ENCODE measurements at places on chromosomes 1 and 21. TPM values are rescaled to one million over a fixed set of nuclear protein-coding genes. Genes with fewer than 3 reads are reported as not detected.

- no peak for DNase-seq
Measured at GRCh38 chr1:182207300-182207699, 145.8 kb upstream of the ZNF648 start.

GRCh38 chr1:107690491-107690890, 274.5 kb downstream of the VAV3 start:
- DNase-seq = no peak

DNA sequence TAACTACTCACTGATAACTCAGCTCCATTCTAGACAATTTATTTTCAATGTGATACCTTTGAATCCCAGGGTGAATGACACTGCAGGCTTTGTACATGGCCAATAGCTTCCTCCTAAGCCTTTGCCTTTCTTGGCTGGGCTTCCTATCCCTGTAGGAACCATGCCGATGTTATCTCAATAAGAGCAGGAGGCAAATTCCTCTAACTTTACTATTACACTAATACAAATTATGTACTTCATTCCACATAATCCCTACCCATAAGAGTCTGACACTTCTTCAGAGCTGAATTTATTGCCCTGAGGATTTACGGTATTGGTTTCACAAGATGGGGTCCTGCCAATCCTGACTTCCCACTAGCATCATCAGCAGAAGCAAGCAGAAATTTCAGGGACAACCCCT, 14.0 kb downstream of the TGFBR3 start:
- no peak for DNase-seq

DNA sequence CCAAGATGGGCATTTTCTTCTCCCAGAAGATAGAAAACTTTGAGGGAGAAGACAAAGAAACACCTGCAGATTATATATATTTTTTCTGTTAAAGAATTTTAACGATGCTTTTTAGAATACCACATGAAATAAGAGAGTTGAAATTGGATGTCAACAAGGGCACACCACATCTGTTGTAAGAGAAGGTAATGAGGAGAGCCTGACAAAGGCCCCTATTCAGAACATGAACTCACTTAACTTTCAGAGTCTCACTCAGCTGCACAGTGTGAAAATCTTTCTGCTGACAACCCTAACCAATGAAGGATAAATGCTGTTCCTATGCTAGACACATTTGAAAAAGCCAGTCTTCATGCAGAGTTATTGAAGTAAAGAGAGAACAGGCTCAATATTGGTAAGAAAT, 7.3 kb downstream of the KRTAP22-2 start:
- no peak for DNase-seq

GRCh38 chr1:54815086-54815876, 14.2 kb upstream of the TTC22 start:
- DNase-seq = no peak

Gene RBP7
- 11.4 TPM for total RNA-seq

DNA sequence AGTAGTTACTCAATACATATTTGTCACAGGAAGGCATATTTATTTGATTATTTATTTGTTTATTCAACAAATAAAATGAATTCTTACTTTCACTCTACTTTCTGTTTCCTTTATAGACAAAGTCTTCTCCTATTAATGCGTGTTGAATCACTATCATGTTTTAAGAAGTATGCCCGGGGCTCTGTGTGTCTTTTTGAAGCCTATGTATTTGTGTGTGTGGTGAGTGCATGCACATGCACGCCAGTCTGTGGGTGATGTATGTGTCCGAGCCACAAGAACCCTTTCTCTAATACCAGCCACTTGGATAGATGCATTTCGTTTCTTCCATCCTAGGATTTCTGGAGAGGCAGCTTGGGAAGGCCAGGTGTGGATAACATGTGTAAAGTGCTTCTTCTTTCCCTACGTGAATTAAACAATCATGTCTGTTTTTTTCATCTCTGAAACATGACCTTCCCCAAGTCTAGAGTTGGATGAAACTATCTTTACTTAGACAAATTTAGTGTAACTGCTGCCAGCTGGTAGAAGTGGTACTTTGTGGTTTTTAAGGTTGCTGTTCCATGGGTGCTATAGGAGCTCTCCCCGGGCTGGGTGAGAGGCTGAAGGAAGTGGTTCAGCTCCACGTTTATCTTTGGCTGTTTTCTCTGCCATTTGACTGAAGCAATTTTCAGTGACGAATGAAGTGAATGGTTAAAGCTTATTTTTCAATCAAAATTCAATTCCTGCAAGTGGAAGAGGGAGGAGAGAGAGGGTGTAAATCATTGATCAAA, 46.8 kb upstream of the PPM1J start:
- DNase-seq = no peak

DNA sequence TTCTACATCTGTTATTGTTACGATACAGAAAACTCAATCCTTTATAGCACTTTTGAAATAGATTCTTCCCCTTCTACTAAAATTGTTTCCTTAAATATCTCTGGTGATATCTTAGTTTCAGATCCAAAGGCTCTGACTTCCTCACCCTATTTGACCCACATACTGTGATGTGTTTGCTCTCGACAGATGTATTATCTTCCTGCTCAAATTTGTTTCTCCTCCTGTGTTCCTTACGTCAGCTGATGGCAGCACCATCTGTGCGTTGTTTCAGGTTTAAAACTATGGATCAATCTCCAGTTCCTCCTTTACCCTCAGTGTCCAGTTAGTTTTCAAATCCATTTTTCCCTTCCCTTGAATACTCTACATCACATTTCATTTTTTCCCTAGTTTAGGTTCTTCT, 274.4 kb downstream of the RYR2 start:
- DNase-seq = no peak

Gene MCOLN2
- 0.99 TPM for total RNA-seq

GRCh38 chr1:219587401-219587800, 25.5 kb downstream of the ZC3H11B start:
- no peak for DNase-seq

Gene NGF
- 0.83 TPM for total RNA-seq

DNA sequence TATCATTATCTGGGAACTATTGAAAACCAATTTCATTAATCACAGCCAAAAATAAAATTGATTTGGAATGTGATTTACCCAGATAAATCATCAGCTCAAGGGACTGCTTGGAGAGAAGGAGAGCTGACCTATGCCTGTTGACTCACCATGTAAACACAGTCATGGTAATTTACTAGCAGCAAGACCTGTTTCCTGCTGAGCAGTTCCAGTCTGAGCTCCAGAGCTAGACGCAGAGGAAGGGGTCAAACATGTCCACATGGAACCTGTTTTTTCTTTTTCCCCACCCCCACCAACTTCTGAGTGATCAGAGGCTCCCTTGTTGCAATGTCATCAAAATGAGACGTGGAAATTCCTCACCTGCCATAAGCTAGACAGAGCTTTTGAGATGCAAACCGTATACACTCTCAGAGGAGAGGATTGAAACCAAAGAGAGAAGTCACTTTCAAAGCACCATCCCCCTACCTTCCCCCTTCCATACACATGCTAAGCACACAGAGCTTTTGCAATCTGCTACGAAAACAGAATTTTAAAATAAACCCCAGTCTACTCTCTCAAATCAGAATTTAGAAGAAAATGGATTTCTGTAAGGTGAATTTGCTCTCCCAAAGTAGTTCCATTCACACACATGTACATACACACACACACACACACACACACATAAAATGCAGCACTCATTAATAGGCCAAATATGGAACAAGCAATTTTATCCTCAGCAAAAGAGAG, 55.9 kb upstream of the PTGFRN start:
- DNase-seq = no peak

Gene NEK2
- total RNA-seq = 0.41 TPM

Gene GBP2
- total RNA-seq = 150 TPM

DNA sequence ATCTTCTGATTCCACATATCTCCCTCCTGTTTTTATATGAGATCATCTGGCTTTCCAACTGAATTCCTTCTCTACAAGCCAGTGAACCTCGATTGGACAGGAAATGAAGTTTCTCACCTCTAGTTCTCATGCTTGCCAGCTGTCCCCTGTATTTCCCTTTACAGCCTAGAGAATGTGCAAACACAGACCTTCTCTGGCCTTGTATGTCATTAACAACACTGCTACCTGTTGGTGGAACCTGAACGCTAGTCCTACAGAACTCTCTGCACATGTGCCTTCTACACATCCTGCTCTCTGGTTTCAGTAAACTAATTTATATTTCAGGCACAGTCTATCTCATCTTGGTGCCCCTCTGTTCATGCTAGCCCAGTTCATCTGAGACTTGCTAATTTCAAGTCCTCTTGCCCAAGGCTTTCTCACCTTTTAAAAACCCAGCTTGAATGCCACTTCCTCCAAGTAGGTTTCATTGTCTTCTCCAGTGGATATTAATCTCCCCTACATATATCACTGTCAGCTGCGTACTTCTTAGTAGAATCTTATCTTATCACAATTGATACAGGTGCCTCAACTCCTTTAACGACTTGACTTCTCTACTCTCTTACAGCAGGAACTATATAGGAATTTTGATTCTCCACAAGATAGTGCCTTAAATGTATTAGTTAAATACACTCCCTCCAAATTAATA, 549.9 kb downstream of the PLPP3 start:
- no peak for DNase-seq

Gene B4GALT2
- total RNA-seq = 54.0 TPM

DNA sequence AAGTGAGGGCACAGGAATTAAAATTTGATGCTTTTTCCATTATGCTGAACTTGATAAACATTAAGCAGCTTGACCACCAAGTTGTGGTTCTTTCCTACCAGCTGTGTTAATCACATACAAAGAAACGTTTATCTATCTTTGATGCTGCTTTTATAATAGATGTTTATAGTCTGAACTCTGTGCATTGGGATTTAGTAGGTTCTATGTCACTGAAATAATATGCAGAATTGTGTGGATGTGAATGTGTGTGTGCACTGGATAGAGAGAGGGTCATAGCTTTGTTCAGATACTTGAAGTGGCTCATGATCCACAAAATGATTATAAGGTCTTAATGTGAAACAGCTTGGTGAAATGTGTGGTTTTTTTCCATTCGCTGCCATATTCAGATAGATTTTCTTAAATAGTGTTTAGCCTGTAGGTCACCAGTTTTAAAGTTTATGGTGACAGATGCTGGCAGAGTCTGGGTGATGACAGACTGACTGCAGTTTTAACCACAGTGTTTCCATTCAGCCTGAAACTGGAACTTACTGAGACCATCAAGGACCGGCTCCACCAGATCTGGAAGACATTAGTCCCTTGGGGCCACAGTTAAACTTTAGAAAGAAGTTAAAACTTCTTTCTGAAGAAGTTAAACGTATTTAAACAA, 10.2 kb downstream of the DDI2 start:
- DNase-seq = no peak

DNA sequence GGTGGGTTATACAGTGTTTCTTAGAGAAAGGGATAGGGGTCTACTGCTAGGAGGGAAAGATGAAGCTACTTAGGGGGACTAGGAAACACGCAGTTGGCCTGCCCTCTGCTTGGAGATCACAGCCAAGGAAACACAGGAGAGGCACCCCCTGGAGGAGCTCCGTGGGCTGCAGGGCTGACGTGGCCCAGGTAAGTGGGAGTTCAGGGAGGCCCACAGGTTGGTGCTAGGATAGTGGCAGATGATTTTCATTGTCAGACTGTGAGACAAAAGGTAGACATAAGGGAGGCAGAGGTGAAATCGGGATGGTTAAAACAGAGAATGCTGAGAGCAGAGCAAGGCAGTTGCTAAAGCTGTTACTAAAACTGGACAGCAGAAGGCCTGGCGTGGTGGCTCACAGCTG, 463.0 kb downstream of the DSCAM start:
- DNase-seq = no peak

DNA sequence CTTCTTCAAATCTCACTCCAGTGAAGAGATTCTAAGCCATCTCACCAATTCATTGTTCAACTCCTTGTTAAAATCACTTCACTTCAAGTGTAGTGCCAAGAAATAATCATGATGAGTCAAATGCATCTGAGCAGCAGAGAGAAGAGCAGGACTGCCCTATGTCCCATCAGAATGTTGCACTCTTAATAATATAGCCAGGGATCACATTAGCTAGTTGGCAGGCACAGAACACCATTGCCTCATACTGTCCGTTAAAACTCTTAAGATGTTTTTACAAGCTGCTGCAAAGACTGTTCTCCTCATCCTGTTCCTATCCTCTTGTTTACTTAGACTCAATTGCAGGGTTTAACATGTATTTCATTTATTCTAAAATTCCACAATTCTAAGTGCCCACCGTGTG, 432.9 kb downstream of the PLPP3 start:
- peak; percentile 76 for DNase-seq

Gene MRPS15
- 115 TPM for total RNA-seq

GRCh38 chr1:111576547-111576946, 43.0 kb upstream of the RAP1A start:
- DNase-seq = no peak

DNA sequence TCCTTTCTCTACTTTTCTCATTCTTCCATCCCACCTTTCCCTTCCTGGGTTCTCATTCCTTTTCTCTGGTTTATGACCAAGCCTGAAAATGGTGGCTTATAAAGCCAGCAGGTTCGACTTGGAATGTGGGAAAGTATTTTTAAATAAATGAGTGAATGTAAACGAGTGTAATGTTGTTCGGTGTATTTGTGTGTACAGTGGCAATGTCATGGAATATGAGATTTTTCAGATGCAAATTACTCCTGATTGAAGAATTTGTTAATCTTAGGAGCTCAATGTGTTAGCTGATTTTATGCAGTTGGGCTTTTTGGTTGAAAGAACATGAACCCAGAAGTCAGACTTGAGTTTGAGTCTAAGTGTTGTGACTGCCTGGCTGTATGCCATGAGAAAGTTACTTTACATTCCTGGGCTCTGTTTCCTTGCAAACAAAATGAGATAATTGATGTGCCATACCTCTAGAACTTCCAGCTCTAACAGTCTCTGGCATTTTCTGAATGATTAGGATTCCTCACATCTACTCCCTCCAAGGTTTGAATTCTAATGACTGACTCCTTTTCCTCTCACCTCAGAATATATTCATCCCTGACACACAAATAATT, 6.6 kb downstream of the SGIP1 start:
- no peak for DNase-seq

Gene ATP13A2
- total RNA-seq = 8.7 TPM

GRCh38 chr1:244139655-244140054, 88.6 kb downstream of the ZBTB18 start:
- DNase-seq = no peak

Data from sigmoid colon (tissue), 7 donors.